Fibroblast of skin of back (primary cell): ENCODE measurements at places on chromosomes 12 and 14.

DNA sequence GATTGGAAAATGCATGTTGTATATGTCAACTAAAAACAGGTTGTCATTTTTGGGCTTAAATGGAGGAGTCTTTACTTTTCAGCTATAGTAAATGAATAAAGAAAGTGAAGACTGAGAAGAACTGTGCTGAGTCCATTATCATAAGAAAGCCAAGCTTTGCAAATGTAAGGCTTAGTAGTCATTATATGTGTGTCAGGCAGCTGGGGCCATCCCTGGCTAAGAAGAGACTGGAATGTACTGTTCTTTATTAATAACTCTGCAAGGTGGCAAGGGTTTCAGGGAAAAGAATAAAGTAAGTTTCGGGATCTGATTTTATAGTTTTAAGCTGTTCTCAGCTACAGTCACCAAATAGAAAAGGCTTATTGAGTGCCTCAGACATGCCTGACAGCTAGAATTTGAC lies 48.7 kb downstream of the SRGAP1 start:
- no peak for DNase-seq

- no peak for DNase-seq
Measured at GRCh38 chr12:108811411-108812180, 45.8 kb downstream of the SSH1 start.

DNA sequence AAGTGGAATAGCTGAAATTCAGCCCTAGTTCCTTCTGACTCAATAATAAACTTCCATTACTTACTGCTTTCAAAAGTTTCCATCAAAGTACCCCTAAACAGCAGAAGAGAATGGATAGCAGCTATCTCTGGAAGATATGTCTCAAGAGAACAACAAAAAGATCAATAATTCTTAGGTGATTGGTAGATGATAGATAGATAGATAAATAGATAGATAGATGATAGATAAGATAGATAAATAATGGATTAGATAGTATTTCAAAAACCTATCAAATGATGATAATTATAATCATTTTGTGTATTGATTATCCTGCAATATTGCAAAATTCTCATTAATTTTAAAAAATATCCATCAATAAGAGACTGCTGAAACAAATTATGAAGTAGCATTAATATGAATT lies 97.4 kb upstream of the CCND2 start:
- no peak for DNase-seq

DNA sequence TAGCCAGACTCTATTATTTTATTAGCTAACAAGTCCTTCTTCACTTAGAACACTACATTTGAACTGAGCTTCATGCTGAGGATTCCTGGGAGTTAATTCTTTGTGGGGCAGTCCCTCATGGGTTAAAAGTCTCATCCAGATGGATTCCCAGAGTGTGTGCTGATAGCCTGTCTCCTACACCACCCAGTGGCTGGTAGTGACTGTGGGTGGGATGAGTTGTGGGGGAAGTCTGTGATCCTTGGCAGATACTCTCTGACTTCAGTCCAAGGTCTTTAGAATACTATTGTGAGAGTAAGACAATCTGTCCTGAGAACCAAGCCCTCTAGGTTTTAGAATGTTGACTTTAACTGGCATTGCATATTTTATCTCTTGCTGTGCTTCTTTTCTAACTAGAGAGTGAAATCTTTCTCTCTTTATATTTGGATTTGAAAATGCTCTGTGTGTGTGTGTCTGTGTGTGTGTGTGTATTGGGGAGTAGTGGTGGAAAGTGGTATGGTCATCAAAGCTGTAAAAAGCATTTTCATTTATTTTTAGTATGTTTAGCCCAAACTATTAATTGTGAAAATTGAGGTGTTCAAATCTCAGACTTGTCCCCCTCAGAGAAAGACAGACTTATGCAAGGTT lies 37.3 kb downstream of the AKAP6 start:
- peak; percentile 93 for DNase-seq

DNA sequence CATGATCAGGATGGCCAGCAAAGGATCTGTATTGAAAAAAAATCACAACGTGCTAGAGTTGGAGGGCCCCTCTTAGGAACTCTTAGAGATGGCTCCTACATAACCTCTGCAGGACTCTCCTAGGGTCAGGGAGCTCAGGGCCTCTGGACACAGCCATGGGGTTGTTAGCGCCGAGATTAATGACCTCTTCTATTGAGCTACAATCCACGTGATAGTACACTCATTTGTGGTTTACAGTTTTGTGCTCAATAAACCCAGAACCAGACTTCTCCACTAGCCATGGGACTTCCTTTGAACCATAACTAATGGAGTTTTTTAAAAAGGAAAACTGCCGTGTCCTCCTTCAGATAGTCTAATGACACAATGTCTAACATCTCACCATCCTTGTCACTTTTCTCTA lies 29.6 kb upstream of the HDAC7 start:
- no peak for DNase-seq

GRCh38 chr14:32166029-32166428 lies 35.8 kb upstream of the RNU6-7 start:
- DNase-seq: no peak

DNA sequence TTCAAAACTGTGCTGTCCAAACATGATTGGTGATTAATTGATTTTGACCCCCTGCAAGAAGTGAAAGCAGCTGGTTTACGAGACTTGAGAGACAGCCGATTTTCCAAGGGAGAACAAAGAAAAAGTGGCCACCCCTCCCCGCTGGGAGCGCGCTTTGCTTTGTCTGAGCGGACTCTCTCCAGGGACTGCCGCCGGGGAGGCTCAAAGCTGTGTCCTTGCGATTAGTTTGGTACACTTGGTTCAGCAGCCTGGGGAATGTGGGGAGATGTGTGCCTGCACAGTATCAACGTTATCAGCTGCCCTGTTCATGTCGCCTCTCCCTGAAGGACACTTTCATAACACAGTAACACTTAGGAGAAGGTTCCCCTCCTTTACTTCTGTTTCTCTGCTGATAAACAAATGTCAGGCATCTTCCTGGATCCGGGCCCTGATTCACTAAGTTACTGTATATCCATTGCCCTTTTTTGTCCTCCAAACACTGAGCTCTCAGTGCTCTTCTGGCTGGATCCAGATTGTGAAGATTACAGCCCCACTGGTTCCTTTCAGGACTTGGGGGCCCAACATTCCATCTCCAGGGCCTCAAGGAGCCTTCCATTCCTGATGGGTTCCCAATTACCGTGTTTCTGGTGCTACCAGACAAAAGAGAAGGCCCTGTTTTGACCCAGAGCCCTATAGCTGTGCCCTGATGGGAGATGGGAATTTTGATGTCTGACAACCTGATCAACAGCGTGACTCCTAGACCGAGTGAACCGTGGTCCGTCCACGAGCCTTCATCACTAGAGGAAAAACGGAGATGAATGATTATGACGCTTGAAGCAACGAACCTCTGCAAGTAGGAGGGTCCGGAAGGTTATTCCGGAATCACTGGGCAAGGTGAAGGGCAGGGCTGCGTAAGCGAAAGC lies 31.7 kb upstream of the TUBA1C start:
- DNase-seq: peak; percentile 64

DNA sequence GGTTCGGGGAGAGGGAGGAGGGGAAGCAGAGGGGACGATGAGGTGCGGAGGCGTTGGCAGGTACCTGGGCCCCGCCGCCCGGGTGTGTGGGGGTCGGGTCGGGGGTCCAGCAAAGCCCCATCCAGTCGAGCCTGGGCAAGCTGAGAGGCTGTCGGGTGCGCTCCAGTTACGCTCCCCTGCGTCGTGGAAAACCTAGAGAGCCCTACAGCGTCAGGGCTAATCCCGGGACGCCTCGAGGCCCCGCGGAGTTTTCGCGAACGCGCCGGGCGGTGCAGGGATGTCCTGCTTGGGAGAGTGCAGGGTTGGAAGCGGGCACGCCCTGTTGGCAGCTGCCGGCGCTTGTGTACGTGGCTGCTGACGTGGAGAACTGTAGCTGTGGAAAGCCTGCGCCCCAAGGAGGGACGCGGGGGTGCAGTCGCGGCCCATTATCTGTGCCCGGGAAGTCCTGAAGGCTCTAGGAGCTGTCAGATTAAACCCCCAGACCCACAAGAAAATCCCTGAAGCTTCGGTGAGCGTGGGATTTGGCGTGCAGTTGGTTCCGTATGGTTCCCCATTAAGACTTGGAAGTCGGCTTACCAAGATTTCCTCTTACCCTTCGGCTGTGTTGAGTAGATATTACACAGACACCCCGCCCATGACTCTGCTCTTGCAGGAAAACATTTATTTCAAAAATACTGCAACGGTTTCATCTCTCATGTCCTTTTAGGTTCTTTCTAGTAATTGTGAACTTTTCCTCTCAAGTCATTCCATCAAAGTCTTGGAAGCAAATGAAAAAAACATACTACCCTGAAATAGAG lies 11.3 kb upstream of the SLC38A2 start:
- peak; percentile 89 for DNase-seq

GRCh38 chr14:81728447-81728846 lies 194.8 kb upstream of the SEL1L start:
- peak; percentile 2 for DNase-seq

DNA sequence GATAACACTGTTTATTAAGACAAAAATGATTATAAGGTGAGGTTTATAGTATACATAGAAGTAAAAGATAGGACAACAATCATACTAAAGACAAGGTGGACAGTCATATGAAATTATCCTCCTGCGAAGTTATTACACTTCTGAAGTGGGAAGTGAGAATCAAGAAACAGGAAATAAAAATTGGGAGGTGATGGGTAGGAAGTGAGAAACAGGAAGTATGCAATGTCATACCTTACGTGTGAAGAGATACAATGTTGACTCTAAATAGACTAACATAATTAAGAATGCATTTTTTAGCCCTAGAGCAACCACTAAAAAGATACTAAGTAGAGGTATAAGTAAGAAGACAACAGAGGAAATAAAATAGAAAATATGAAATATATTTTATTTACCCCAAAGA lies 43.7 kb downstream of the GRIN2B start:
- no peak for DNase-seq

- no peak for DNase-seq
Measured at GRCh38 chr14:67505254-67505653, 16.7 kb upstream of the TMEM229B start.

- no peak for DNase-seq
Measured at GRCh38 chr14:35287431-35288013, 4.7 kb upstream of the PSMA6 start.

DNA sequence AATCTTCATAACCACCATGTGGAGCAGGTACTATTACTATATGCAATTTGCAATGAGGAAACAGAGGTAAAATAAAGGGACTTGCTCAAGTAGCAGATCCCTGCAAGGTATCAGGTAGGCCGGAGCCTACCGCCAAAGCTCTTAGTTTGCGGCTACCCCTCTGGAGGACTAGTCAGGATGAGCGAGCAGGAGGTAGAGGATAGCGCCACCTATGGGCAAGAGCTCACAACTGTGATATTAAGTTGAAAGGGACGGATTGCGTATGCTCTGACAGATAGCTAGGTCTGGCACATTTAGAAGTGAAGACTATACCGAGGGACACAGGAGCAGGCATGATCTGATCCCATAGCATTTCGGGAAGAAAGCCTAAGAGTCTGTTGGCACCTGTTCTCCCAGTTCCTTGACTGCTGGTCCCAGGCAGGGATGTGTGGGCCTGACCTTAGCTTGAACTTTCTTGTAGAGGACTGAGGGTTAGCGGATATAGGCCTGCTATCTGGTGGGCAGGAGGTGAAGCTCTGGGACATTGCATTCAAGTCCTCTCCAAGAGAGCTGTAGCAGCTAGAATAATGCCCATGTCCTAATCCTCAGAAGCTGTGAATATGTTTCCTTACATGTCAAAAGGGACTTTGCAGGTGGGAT lies 48.0 kb downstream of the SLC17A8 start:
- peak; percentile 46 for DNase-seq

DNA sequence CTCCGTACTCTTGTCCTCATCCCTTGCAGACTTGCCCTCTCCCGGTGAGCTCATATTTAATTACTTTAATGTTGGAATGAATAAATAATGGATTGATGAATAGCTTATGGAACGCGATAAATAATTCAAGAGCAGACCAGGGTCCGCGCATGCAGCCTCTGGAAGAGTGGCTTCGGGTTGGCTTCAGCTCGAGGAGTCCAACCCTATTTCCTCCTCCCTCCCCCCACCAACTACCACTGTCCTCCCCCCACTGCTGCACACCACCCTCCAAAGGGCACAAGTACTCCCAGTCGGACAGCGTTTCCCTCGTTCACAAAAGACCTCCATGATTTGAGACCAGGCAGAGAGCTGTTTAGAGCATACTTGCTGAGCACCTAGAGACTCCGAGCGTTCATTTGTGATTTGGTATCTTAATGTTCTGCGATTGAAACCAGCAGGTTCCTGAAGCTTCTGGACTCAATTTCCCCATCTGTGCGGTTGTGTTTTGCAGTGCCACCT lies 647 bp upstream of the SIX1 start:
- DNase-seq: peak; percentile 42

GRCh38 chr14:94180655-94181271 lies 6.6 kb downstream of the PPP4R4 start:
- DNase-seq: peak; percentile 46

DNA sequence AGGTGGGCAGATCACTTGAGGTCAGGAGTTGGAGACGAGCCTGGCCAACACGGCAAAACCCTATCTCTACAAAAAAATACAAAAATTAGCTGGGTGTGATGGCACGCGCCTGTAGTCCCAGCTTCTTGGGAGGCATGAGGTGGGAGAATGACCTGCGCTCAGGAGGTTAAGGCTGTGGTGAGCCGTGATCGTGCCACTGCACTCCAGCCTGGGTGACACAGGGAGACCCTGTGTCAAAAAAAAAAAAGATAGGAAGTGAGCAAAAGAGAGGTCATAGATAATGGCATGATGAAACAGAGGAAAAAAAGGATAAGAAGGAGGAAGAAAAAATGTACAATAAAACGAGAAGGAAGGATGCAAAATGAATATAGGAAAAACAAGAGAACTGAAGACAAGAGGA lies 159.5 kb downstream of the ETV6 start:
- DNase-seq: no peak

DNA sequence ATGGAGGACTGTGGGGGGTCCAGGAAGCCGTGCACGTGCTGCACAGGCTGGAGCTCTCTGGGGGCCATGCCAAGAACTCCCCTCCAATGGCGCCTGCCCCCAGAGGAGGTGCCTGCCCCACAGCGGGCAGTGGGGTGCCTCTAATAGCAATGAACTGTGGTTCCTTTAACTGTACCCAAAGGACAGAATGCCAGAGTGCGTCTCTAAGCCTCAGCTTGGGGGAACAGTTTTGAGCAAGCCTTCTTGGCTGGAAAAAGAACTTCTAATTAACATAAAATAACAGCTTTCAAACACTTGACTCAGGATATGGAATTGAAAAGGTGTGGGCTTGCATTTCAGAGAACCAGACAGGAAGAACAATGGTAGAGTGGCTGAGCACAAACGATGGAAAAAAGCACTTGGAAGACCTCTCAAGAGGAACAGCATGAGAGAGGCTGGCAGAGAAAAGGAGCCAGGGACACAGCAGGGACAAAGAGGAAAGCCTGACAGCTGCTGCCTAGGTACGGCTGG lies 195.6 kb downstream of the TTC7B start:
- no peak for DNase-seq
